CD4-positive, alpha-beta T cell treated with Interleukin-6 at 100 ng/mL for 8 hours (primary cell): ENCODE measurements at places on chromosomes 1 and 21.

DNA sequence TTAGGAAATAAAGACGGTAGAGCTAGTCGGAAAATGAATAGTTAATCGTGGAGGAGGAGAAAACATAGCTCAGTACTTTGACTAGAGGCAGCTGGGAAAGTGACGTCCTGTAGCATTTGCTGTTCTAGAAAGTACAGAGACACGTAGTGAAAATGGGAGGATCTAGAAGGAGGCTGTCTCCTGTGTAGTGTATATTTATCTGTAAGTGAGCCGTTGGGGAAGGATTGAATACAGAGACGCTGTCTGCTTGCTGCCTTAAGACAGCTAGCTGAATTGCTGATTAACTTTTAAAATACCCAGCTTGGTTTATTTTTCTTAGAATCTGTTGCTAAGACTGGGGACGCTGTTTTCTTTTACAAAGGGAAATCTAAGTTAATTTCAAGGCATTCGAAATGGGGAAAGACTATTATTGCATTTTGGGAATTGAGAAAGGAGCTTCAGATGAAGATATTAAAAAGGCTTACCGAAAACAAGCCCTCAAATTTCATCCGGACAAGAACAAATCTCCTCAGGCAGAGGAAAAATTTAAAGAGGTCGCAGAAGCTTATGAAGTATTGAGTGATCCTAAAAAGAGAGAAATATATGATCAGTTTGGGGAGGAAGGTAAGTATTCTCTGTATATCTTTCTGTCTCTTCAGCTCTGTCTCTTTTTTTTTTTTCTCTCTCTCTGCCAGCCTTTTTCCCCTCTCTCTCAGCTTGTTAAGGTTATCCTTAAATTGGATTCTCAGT, at the start of gene DNAJB4:
DNAJB4 (plus strand) TSS at position 221 of the 729 bp plus-strand sequence; CDS start at position 393, 172 bp downstream.
- DNase-seq, result peak; percentile 83

DNA sequence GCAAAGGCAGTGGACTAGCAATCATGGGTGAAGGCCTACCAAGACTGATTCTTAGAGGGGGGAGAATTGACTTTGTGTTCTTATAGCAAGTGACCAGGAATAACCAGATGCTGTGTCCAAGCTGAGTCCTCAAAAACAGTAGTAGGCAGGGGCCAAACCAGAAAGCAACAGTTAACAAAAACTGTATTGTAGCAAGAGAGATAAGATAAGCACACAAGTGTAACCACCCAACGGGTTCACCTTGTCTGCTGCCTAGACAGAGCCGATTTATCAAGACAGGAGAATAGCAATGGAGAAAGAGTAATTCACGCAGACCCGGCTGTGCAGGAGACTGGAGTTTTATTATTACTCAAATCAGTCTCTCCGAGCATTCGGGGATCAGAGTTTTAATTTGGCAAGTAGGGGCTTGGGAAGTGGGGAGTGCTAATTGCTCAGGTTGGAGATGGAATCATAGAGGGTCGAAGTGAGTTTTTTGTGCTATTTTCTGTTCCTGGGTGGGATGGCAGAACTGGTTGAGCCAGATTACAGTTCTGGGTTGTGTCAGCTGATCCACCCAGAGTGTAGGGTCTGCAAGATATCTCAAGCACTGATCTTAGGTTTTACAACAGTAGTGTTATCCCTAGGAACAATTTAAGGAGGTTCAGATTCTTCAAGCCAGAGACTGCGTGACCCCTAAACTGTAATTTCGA, 8.3 kb upstream of the CSRP1 start:
- no peak for DNase-seq

GRCh38 chr1:33256221-33256470, 146 bp upstream of the ZNF362 start:
- DNase-seq, result no peak

DNA sequence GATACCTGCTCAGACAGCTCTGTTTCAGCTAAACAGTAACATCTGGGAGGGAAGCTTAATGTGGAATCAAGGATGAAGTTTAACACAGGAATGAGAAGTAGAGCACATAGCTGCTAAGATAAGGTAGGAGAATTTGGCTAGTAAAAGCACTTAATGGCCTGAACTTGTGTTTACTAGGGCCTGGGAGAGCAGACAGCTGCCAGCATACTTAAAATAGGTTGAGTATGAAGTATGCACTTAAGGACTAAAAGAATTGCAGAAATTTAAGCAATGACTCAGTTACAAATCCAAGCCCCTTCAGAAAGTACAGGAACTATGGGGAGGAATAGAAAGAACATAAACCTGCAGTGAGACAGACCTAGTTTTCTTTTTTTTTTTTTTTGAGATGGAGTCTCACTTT, 53.0 kb downstream of the BACH1 start:
- no peak for DNase-seq

- no peak for DNase-seq
Observed at GRCh38 chr1:81151206-81151605, 649.5 kb upstream of the ADGRL2 start.

DNA sequence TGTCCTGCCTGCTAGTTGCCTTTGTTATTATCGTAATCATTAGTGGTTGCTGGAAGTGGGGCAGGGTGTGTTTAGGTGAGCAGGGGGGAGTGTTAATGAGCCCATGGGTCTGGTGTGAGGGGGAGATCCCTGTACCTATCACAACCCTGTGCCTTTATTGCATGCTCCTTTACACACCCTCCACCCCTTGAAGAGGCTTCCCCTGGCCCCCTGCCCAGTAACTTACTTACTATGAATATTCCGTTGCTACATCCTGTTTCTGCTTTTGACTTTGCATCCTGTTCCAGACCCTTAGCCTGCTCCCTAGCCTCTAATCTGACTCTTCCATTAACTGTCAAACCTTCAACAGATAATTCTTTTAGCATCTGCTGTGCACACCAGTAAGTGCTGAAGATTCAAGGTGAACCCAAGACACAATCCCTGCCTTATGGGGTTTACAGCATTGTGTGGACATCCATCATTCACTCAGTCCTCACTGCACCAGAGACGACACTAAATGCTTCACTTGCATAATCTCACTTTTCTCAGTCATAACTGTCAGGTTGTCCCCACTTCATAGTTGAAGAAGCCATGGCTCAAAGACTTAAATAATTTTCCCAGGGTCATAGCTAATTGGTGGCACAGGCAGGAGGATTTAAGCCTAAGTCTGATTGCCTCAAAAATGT, 47.9 kb downstream of the CDC7 start:
- peak; percentile 36 for DNase-seq

- no peak for DNase-seq
Observed at GRCh38 chr1:34693081-34693480, 61.8 kb upstream of the GJB5 start.

DNA sequence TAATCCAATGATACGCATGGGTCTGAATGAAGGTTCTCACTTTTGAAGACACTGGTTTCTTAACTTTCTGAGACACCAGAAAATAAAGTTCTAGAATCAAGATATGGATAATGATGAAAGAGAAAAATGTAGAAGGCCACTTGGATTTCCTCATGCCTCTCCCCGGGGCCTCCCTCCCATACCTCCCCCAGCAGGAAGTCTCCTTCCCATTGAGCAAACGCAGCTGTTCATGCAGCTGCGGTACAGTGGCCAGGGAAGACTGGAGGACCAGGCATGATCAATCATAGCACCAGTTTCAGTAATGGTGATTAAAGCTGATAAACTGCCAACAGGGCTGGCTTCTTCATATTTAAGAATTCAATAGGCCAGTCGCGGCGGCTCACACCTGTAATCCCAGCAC, 10.9 kb upstream of the UBR4 start:
- no peak for DNase-seq

DNA sequence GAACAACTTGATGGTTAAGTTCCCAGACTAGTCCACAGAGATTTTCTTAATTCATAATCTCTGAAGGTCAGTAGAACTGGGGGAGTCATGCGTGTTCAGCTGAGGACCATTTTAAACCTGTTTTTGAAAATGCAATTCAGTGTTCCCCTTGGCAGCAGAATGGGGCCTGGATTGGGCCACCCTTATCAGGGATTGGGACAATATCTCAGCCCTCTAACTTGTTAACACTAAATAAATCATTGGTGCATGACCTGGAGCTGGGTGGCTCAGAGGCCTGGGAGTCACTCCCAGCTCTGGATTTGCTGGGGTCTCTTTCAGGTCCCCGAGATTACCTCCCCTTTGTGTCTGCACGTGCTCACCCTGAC, 55.3 kb downstream of the MRPS6 start:
- no peak for DNase-seq

DNA sequence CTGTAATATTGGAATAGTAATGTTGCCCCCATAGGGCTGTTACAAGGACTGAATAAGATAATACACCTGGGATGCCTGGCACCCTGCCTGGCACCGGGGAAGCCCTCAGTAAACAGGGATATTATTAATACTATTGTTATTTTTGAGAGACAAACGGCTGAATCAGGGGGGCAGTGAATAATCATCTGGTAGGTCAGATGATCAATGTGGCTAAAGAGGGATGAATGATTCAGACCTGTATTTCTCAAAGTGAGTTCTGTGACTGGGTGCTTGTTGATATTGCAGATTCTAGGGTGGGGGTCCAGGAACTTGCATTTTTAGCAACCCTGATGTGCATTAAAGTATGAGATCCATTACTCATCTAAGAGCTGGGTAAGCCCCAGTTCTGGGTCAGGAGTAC, 46.2 kb upstream of the BCL10 start:
- no peak for DNase-seq

DNA sequence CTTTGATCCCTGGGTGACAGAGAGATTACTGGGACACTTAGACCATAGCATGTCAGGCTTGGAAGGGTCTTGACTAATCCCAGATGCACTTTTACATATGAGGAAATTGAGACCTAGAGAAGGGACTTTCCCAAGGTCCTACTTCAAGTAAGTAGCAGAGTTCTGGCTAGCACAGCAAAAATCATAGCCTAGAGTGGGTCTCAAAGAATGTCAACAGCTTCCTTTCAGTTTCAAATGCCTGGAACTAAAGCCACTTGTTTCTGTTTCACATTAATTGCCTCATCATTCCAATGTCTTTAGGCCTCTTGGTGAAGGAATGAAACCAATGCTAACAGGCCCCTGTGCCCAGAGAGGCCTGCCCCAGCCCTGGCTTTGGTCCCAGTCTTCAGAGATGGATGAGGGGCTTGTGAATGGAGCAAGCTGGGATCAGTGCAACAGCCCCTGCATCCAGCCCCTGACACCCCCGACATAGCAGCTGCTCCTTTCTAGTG, 26.6 kb downstream of the ATF3 start:
- no peak for DNase-seq

DNA sequence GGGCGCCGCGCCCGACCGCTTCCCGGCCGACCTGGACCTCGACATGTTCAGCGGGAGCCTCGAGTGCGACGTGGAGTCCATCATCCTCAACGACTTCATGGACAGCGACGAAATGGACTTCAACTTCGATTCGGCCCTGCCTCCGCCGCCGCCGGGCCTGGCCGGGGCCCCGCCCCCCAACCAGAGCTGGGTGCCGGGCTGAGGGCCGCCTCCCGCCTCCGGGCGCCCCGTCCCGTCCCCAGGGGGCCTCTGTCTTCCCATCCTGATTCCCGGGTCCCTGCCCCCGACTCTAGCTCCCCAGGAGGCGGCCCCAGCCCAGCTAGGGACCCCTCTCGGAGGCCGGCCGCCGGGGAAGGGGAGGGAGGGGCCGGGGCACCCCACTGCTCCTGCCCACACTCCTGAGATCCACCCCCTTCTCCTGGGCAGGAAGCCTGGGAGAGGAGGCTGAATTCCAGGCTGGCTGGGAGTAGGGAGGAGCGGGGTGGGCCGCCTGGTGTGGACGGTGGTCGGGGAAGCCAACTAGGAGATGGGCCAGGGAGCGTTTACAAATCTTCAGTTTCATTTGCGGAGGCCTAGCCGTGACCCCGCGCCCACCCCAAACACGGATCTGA, 21.4 kb downstream of the FOXO6 start:
- no peak for DNase-seq

DNA sequence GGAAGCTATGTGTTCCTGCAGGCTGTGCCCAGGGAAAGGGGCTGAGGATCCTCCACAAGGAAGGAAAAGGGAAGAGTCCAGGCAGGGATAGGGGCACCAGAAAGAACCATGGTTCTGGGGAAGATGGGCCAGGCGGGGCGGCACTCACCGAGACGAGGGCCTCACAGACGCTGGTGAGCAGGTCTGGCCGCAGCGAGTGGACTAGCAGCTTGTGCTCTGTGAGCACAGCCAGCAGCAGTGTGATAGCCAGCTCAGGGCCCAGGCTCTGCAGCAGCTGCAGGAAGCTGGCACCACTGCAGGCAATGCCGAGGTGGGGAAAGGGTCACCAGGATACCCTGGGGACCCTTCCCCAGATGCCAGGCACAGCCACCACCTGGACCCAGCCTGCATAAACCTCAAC, 5.8 kb downstream of the DENND4B start:
- no peak for DNase-seq

DNA sequence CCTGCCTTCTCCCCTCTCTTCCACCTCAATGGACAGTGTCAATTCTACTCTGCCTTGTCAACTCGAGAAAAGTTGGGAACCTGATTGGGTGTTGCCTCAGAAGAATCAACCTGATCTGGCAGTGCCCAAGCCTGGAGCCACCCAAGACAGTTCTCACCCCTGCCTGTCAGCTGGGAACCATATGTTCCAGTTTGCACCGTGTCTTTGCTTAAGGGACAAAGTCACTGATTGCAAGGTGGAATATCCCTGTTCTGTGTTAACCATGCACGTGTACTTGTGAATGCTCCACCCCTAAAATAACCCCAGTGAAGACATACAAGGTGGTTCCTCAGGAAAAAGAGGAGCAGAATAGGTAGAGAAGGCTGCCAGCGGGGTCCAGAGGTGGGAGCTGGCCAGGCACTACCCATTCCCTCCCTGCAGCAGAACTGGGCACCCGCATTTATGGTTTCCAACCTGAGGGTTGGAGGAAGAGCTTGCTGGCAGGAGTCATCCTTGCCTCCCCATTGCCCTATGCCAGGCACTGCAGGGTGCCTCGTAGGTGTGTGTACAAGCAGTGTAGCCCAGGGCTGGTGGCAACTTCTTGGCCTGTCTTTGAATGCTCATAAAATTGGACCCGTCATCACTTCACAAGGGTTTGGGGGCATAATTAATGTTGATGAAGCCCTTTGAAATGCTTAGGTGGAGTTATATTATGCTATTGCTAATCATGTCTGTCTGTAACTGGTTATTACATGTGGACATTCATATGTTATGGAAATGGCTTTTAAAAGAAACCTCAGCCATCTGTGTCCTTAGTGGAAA, 11.3 kb downstream of the NIPAL3 start:
- DNase-seq, result no peak

DNA sequence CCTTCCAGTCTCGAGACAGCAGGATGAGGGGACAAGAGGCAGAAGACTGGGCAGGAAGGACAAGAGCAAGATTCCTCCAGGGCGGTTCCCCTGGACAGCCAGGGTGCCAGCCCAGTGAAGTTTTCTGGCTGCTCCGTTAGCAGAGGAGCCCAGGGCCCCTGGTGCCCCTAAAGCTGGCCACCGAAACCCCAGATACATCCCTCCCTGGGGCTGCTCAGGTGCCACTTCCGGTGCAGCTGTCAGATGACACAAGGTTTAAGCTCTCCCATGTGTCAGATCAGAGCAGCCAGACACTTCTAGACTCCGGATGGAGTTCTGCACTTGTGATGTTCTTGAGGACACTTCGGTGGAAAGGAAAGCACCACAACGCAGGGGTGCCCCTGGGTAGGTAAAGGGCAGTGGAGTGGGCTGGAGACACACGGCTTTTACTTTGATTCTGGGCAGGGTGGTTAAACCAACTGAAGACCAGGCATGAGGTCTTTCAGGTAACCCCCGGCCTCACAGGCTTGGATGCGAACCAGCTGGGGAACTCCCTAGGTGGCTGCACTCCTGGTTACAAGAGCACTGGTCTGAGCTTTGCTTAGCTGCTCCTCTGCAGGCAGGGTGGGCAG, 85.7 kb downstream of the ITPKB start:
- DNase-seq, result peak; percentile 75
